ENCODE measurements at places on chromosomes 2 and 18.

DNA sequence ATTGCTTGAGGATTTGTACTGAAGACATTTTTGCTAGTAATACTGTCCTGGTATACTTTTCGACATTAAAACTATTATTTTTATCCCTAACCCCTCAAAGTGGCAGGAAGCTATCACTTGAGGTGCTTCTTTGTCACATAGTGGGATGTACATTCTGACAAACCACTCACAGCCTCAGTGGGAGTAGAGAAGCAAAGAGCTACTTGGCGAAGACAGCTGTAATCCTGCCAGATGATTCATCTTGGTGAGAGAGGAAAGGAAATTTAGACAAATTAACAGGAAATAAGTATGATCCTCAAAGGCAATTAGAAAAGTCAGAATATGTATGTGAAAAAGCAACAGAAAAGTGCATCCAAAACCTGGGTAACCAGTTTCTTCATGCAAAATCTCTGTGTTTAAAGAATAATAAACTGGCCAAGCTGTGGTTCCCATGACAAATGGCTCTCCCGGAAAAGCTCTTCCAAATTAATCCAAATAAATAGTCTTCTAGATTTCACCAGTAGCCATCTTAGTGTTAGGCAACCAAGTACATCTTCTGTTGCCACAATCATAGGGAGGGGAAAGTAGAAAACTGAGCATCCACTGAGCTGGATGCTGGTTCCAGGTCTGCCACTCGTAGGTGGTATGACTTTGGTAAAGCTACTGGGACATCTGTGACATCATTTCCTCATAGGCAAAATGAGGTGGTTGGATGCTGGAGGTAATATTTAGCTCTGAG lies 308.0 kb upstream of the LYPD1 start:
- DNase-seq = no peak

DNA sequence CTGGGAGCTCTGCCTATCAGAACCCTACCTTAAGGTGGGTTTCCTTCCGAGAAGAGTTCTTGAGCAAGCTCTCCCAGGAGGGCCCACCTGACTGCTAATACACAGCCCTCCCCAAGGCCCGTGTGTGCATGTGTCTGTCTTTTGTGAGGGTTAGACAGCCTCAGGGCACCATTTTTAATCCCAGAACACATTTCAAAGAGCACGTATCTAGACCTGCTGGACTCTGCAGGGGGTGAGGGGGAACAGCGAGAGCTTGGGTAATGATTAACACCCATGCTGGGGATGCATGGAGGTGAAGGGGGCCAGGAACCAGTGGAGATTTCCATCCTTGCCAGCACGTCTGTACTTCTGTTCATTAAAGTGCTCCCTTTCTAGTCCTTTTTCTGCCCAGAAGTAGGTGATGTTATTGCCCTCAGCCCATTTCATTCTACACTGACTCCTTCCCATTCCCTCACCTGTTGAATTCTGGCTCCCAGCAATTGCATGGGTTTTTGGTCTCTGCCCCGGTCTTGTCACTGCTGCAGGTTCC lies 6.5 kb downstream of the TMEM37 start:
- no peak for DNase-seq

- no peak for DNase-seq
Measured at GRCh38 chr2:65033178-65033577, 23.0 kb upstream of the CEP68 start.

DNA sequence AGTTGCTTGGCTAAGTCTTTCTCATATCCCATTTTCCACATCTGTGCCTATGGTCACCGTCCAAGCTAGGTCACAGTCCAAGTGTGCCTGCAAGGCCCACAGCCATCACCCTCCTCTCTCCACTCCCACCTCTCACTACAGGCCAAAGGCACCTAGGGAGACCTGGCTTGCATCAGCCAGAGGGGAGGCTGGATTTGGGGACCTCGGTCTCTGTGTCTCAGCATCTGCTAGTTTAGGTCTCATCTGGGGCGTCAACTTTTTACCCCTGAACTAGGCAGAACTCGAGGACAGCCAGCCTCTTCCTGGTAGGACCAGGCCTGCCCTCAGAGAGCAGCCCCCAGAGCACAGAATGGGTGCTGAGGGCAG lies 217.1 kb downstream of the DYSF start:
- no peak for DNase-seq

GRCh38 chr2:119029297-119029696 lies 87.3 kb downstream of the MARCO start:
- DNase-seq = no peak

GRCh38 chr2:120625865-120626560 lies 109.7 kb upstream of the GLI2 start:
- DNase-seq = no peak

GRCh38 chr2:121356058-121356640 lies 71.1 kb upstream of the TFCP2L1 start:
- no peak for DNase-seq

GRCh38 chr2:203835892-203836800 lies 31.4 kb upstream of the CTLA4 start:
- DNase-seq = no peak

GRCh38 chr2:1024981-1025380 lies 74.3 kb downstream of the SNTG2 start:
- no peak for DNase-seq

DNA sequence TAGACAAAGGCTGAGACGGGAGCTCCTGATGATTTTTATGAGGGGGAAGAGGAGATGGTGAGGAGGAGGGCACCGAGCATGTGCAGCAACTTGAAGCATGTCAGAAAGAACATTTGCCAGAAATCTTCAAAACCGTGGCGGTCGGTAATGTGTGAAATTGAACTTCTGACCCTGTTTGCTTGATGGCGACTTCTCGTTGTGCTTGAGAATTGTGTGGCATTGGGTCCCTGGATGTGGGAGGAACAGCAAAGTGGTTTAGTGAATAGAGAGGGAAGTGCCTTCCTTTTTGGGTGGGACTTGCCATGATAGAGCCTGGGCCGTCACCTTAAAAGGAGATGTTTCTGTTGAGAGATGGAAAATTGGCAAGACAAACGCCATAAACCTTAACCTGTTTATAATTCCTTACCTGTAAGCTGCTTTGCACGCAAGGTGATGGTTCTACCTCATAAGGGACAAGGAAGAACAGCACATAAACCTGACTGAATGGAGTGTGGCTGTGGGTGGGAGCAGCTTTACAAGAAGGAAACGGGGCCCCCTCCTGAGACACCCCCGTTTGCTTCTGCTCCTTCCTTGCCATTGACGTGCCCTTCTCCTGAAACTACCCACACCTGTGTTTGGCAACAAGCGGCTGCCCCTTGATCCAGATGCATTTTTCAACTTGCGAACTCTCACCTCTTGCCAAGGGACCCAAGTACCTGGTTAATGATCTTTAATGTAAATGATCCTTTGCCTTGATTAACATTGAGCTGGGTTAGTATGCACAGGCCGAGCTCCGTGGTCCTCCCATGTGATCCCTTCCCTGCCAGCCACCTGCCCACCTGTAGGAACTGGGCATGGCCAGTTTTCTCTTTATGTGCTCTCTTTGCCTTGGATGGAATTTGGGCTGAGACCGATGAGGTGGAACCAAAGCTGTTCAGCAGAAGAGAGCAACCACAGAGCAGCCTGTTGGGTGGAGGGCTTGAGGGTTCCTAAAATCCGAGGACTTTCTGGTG lies 153.2 kb downstream of the NEDD4L start:
- no peak for DNase-seq

DNA sequence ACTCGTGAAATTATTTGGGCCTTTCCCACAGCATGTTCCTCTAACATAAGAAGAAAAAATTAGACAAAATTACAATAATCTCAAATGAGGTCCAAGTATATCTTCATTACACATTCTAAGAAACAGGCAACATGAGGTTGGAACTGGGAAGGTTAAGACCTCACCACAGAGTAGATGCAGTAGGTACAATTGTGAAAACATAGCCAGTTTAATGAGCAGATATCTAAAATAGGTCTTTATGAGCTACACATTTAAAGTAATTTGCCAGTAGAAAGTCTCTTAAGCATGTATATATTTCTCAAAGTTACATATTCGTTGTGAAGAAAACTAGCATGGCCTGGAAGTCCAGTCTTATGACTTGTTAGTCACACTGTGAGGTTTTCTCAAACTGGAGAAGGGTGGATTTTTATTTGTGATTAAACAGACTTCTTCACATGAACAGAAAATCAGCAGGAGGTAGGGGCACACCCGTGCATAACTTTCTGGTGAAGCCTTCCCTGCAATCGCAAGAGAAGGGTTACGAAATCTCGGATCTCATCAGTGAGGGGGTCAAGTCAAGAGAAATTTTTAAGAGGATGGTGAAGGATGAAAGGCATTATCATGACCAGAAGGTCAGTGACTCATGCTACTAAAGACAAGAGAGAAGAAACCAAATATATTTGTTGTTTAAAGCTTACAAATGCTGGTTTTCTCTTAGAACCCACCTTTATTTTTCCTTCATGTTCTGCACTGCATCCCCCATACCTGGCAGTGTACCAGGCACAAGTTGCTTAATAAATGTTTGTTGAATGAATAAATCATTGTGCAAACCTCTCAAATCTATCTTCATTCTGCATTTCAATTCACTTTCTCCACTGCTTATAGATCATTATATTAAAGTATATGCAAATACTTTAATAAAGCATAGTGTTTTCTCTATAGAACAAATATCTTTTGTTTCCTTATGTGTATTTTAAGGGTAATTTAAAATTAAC lies 5.1 kb upstream of the RAB27B start:
- no peak for DNase-seq

GRCh38 chr2:106997204-106997603 lies 111.2 kb upstream of the ST6GAL2 start:
- no peak for DNase-seq

GRCh38 chr2:150211164-150211631 lies 276.3 kb downstream of the RND3 start:
- no peak for DNase-seq

All from stimulated activated CD8-positive, alpha-beta memory T cell treated with anti-CD3 and anti-CD28 coated beads, Interleukin-7, amount 100 ng/mL, for 48 hours (primary cell).